ENCODE measurements at places on chromosomes 3 and 15. TPM values are rescaled to one million over a fixed set of nuclear protein-coding genes. Genes with fewer than 3 reads are reported as not detected.

Gene PAK2
- total RNA-seq: 136 TPM

Gene ALDH1L1
- 1.2 TPM for total RNA-seq

Gene EOMES
- total RNA-seq: 0.94 TPM

Gene SLC51A
- total RNA-seq: not detected

Gene FBXO40
- total RNA-seq: not detected

Gene HCLS1
- 2.0 TPM for total RNA-seq

Gene SKOR1
- not detected for total RNA-seq

Gene FSIP1
- 3.8 TPM for total RNA-seq

Gene FBXW12
- not detected for total RNA-seq

Gene IGSF11
- total RNA-seq: not detected

Gene ANKRD34C
- total RNA-seq: not detected

Gene PLCB2
- 0.67 TPM for total RNA-seq

Gene CACNA2D3
- total RNA-seq: 0.17 TPM

Gene WWTR1
- total RNA-seq: 47.5 TPM

Gene INKA1
- total RNA-seq: 17.3 TPM

Gene SLC38A3
- total RNA-seq: 0.67 TPM

Gene IQCF5
- not detected for total RNA-seq

Gene DCUN1D1
- total RNA-seq: 33.3 TPM

Gene PRR23E
- not detected for total RNA-seq

Gene ATP13A4
- total RNA-seq: 2.7 TPM

Gene ISLR2
- total RNA-seq: not detected

Gene KLHL40
- total RNA-seq: not detected

Gene SUSD5
- 1.4 TPM for total RNA-seq

Gene SCN11A
- not detected for total RNA-seq

Gene CNTN3
- 29.8 TPM for total RNA-seq

Gene CFAP100
- not detected for total RNA-seq

Gene CHRNA7
- 0.50 TPM for total RNA-seq
